ENCODE measurements at places on chromosomes 6 and 20.

GRCh38 chr20:11702721-11703518, 214.8 kb upstream of the BTBD3 start:
- no peak for DNase-seq

DNA sequence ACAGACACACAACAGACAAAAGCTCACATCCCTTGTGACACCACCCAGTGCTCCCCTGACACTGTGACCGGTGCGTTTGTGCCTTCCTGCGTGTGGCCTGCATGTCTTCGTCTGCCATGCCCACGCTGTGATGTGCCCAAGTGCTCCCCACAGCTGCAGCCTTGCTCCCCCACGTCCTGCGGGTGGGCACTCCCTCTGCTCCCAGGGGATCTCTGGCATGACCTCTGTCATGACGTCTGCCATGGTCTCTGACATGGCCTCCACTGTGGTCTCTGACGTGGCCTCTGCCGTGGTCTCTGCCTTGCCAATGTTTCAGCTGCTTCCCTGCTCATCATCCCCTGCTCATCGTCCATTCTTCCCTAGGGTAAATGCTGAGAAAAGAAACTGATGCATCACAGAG, 200.9 kb downstream of the DLL1 start:
- no peak for DNase-seq

DNA sequence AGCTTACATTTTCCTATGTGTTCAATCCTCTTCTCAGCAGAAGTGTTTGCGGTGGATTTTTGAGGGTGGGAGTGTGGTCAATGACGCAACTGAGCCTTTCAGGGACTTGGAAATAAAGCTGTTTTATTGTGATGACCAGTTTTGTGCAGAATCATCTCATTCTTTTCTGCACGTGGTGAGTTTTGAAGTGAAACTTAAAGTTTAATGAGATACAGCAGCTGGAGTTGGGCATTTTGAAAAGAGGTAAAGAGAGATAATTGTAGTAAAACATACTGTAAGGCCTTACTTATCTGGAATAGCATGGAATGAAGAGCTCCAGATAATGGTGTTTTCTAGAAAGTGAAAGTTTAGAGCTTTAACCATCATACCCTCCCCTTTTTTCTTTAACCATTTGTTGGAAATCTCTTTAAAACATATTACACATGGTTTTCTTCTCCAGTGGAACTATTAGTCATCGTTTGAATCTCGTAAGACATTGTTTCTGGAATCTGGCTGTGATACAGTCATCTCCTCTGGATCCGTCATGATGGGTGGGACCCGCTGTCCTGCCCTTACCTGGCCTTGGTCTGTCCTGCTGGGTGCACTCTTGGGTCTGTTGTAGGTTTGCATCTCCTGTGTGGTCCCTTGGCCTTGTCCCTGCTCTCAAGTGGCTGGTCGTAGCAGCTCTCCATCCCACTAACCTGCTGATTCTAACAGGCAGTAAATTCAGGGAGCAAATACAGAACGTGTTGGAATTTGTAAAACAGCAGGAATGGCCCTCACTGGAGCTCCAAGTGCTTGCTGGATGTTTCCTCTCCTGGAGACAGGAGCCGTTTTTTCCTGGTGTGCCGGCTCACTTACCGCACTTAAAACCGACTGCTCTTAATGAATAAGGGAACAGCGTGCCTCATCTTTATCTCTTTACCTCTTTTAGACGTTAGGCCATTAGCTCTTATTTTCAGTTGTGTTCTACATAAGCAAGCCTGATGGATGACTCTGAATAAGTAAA, 29.8 kb downstream of the UST start:
- DNase-seq, result no peak

GRCh38 chr20:21342656-21343345, 39.7 kb downstream of the XRN2 start:
- DNase-seq, result no peak

GRCh38 chr20:24977797-24978196, 14.8 kb downstream of the APMAP start:
- DNase-seq, result no peak

DNA sequence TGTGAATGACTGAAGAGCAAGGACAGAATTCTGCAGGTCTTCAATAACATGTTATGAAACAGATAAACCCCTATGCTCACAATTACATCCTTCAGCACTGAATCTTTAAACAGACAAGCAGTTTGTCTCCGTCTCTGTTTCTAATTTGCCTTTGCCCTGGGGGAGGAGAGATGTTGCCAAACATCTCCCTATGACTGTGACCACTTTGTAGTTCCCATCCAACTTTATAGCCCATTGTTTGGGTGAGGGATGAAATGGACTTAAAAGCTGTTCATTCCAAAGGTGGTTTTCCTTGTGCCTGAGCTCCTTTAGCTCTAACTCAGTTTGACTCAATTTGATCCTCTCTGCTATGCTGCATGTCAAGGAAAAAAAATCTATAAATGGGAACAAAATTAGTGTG, 19.5 kb upstream of the ADTRP start:
- no peak for DNase-seq

DNA sequence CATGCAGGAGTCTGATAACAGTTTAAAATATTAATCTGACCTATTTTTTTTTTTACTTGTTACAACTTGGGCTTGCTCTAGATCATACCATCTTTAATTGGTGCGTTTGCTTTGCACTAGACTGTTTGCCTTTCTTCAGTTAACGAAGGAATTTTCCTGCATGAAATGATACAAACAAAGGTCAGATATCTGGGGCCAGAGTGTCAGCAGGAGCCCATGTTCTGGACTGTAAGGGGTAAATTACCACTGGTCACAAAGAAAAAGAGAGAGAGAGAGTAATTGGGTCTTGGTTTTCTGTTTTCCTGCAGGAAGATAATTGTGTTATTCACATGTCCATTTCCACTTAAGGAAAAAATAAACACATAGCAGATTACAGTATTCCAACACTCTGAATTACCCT, 399.4 kb upstream of the MARCKS start:
- DNase-seq, result no peak

- no peak for DNase-seq
These were observed 64.3 kb downstream of the ZFP64 start for GRCh38 chr20:52127309-52127708.

- no peak for DNase-seq
These were observed 209.8 kb downstream of the GJA1 start for GRCh38 chr6:121645100-121645745.

DNA sequence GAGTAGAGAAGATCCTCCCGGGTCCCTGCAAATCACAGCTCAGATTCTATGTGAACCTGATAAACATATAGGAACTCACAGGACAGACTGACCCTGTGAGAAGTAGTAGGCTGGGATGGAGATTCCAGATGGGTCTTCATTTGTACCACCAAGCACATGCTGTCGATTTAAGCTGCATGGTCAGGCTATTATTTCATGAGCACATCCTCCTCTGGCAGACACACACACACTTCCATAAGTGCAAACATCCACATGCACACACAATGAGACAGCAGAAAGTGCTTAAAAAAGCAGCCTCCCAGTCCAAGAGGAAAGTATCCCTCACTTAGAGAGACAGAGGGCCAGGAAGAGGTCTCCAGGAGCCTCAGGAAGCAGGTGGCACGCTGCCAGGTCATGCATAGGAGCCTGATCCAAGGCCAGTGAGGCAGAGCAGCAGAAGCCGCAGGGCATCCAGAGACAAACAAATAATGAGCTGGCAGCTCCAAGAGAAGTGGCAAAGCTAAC, 131.8 kb downstream of the UNC5CL start:
- DNase-seq, result no peak

- no peak for DNase-seq
These were observed 67.2 kb upstream of the TNFRSF21 start for GRCh38 chr6:47376930-47377329.

- no peak for DNase-seq
These were observed 4.2 kb upstream of the NCR3 start for GRCh38 chr6:31597006-31597405.

DNA sequence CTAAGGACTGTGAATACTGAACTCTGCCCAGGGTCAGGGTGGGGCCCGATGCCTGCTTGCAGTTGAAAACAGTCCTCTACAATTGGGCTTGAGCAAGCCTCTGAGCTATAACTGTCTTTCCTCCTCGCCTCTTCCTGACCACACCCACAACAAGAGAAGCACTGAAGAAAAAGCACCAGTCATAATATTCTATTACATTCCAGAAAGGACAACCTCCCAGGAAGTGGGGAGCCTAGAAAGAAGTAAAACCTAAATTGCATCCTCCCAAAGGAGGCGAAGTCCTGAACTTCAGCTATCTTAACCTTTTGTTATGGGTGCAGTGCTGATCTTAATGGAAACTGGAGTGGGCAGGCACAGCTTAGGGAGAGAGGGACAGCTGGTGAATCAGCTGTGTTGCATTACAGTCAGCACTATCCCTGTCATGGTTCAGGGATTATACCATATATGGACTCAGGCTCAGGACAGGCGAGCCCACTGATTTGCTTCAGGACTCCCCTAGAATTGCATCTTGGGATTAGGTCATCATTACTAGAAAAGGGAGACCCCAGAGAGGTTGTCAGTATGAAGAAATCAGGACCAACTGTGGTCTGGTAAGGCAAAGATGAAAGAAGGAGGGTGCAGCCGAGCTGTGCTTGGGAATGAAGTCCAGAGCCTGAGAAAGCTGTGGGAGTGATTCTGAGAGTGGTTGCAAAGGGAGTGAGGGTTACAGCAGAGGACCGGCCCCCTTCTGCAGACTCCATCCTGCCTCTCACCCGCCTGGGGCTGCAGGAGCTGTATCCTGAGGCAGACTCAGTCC, 18.3 kb upstream of the TRAM2 start:
- DNase-seq, result no peak

DNA sequence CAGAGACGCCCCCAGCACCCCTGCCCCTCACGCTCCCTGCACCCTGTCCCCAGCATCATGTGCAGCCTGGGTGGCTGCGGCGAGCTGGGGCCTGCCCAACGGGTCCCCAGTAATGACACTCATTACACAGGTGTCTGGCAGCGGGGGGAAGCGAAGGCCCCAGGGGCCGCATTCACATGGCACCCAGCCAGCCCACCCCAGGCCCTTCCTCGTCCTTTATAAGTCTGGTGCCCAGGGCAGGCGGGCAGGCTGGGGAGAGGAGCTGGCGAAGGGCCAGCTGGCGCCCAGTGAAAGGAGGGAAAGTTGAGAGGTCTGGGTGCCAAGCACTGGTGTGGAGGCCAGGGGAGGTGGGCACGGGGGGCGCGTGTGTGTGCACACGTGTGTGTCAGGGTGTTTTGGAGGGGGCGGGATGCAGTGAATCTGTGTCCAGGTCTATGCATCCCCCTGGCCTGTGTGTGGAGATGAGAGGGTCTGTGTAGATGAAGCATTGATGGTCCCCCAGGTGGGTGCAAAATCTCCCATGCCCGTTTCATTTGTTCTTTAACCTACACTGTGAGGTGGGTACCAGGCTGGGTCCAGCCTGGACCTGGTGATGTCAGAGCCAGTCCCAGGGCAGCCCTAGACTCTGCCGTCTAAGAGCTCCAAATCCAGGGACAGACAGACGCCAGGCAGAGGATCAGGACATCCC, 105.3 kb downstream of the CEBPB start:
- DNase-seq, result no peak

DNA sequence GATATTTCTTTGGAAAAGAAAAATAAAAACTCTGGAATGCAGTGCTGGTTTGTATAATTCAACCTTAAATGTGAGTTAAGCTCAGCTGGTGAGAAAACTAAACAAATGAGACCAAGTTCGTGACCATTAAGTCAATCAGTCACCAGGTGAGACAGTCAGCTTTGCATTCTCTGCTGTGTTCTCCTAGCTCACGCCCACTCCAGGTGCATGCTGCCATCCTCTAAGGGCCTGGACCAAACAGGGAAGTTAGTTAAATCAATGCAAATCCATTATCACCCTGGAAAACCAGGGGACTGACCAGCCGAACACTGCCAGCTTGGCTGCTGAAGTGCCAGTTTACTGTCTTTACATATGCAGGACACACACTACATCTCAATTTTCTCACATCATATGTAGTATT, 7.2 kb downstream of the TPBG start:
- no peak for DNase-seq

DNA sequence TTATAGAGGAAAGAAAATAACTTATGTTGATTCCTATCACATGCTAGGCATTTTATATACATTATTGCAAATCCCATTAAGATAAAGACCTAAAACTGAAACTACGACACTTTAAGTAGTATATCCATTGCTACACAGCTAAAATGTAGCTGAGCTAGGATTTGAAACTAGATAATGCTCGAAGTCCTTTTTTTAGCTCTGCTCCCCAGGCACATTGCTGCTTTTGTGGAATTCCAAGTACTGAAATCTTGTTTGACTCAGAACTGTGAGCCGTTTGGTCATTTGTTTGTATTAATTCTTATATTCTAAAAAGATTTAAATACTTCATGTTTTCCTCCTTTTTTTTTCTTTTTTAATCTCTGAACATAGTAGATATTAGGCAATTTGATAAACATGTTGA, 644.8 kb downstream of the HACE1 start:
- no peak for DNase-seq

DNA sequence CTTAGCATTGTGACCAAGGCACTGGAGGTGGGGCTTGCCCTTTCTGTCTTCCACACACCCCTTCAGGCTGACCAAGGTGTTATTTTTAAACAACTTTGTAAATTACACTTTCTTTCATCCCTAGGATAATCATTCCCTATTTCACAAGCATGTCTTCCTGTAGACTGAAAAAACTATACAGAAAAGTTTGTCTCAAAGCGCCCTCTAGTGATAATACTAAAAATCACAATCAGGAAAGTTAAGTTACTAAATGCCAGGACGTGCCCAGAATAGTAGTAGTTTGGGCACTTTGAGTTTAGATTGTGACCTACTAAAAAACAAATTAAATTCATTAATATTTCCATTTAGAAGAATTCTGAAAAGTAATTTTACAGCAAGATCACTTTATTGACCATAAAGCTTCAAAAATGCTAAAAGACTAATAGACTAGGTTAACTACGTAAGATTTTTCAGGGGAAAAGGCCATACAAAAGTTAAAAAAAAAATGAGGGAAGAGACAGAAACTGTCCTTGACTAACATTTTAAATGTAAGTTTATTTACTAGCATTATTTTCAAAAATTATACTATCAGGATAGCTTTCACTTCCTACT, 123.3 kb upstream of the DUSP22 start:
- no peak for DNase-seq

- DNase-seq, result no peak
These were observed 272.5 kb upstream of the JAG1 start for GRCh38 chr20:10946124-10946880.

- DNase-seq, result no peak
These were observed 37.3 kb upstream of the SAYSD1 start for GRCh38 chr6:39152262-39152661.

DNA sequence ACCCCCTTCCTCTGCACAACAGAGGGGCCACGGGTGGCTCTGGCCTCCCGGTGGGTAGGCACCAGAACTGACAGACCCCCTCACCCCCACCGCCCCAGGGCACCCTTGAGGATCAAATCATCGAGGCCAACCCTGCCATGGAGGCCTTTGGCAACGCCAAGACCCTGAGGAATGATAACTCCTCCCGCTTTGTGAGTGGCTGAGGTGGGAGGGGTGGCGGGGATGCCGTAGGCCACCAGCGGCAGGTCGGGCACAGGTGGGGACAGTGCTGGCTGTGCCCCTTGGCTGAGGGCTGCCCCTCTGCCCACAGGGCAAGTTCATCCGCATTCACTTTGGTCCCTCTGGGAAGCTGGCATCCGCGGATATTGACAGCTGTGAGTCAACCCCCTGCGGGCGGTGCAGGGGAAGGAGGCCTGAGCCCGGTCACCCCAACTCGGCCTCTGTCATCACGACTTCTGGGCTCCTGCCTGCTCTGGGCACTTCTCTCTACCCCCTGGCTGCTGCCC, 29.1 kb downstream of the MYH7B start:
- DNase-seq, result no peak
